ENCODE measurements at places on chromosomes 1 and 21.

GRCh38 chr1:198556971-198557370 is 16.5 kb upstream of the ATP6V1G3 start:
- DNase-seq = no peak

- DNase-seq = no peak
These were observed 323.0 kb upstream of the PLD5 start for GRCh38 chr1:242847390-242847993.

DNA sequence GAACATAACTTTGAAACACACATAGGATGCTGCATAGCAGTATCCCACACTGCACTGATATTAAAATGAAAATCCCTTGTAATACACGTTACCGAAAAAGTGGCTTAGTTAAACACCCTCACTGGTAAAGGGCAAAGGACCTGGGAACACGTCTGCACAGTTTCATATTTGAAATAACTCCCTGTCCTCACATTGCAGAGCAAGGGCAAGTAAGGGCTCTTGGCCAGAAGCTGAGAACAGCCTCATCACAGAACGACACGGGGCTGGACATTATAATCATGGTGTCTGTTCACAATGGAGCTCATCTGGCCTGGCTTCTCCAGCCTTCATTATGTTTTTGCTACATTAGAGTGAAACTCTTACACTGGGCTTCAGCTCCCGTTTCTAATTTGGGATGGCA is 207.0 kb downstream of the PCP4 start:
- DNase-seq = no peak

DNA sequence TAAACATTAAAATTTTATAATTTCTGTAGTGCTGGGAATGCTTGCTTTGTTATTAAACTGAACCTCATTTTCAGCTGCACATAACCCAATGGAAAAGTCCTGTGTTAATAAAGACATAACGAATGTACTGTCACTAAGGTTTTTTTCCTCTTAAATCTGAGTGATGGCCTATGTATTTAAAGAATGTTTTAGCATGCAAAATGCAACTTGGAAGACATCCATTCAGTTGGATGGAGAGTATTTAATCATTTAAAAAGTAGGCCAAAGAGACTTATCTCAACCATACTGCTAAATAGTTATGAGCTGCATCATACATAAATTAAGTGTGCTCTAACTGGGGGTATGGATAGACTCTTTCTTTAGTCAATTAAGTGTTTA is 48.5 kb downstream of the RWDD3 start:
- DNase-seq = no peak

DNA sequence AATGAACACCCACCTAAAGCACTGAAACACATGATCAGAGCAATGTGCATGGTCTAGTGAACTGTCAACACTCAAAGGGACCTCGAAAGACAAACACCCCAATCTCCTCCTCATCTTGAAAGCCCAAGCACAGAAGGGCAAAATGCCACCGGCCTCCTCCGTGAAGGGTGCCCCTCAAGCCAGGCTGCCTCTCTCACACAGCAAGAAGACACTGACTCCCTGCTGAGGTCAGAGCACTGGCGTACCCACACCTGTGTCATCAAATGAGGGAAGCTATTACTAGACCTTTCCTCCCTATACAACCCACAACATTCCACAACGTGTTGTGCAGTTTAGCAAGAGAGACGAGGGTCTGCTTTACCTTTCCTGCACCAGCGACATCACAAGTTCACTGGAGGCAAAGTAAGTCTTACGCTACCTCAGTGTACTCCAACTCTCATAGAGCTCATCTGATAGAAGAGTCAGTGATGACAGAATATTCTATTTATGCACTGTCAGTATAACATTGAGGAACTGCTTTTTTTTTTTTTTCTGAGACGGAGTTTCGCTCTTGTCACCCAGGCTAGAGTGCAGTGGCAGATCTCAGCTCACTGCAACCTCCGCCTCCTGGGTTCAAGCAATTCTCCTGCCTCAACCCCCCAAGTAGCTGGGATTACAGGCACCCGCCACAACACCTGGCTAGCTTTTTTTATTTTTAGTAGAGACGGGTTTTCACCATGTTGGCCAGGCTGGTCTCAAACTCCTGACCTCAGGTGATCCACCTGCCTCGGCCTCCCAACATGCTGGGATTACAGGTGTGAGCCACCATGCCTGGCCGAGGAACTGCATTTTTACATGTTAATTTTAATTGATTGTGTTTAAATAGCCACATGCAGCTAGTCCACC is 3.3 kb downstream of the SH3BP5L start:
- DNase-seq = no peak

- no peak for DNase-seq
These were observed 115.6 kb upstream of the SLC45A1 start for GRCh38 chr1:8202182-8202905.

GRCh38 chr1:224168859-224169380 is 14.1 kb upstream of the DEGS1 start:
- DNase-seq = no peak

GRCh38 chr1:217003355-217003754 is 280.1 kb upstream of the ESRRG start:
- DNase-seq = no peak

DNA sequence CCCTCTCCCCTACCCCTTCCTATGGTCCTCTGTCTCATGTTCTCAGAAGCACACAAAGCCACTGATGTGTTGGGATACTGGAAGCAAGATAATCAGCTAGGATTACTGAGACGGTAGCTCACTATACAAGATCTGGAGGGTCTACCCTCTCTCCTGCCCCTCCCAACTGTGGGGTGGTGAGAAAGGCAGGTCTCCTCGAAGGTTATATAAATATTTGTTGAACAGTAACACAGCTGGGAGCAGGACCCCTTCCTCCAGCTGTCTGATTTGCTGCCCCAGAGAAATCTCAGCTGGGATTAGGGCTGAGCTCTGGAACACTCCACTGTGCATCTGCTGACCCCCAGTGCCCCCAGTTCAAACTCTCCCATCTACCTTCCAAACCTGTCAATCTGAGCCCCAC is 94.2 kb upstream of the IPO9 start:
- DNase-seq = no peak

DNA sequence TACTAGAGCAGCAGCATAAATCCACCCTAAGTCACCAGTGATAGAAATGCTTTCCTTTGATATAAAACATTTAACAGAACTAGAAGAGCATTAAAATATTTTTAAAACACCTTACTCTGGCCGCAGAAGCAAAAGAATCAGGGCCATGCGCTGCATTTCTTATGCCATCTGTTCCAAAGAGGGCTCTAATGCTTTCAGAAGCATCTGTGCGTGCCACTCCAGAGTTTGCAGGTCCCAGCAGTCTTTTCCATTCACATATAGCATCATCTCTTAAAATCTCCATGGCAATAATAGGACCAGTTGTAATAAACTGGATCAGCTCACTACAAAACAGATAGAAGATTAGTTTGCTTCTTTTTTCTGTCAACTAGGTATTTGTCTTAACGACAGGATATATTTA is 69.2 kb downstream of the NME7 start:
- no peak for DNase-seq

DNA sequence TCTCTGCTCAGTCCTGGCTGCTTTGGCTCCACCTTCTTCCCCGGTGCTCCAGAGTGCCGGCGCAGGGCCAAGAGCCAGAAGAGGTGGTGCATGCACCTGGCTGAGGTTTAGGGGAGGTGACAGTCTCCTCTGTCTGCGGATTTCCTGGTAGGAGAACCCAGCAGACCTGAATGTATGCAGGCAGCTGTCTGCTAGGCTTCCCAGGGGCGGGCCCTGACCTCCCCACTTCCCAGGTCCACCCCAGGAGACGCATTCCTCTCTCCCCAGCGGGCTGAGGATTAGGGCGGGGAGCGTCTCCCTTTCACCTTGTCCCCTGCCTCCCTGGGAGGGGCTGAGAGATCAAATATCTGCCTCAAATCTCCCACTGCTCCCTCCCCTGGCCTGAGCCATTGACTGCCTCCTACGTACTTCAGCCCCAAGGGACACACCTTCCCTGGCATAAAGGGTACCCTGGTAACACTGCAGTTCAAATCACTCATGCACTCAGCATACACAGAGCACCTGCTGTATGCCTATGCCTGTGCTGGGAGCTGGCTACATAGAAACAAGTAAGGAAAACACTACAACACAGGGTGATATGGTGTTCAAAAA is 27.5 kb downstream of the DMBX1 start:
- no peak for DNase-seq

Data from progenitor cell of endocrine pancreas (in vitro differentiated cells).